CD4-positive, alpha-beta memory T cell (primary cell): ENCODE measurements at places on chromosomes 6 and 20. TPM values are rescaled to one million over a fixed set of nuclear protein-coding genes. Genes with fewer than 3 reads are reported as not detected.

GRCh38 chr6:17130786-17131185, 28.9 kb downstream of the STMND1 start:
- no peaks in the 10 kb centered on the region for H3K27me3 ChIP-seq
- H3K36me3 ChIP-seq: no peaks in the 10 kb centered on the region
- H3K4me3 ChIP-seq: no peak overlapping the region
- no peaks in the 10 kb centered on the region for H3K4me1 ChIP-seq
- no peak for DNase-seq
- H3K27ac ChIP-seq: no peak overlapping the region

GRCh38 chr20:8395956-8396355, 263.9 kb downstream of the PLCB1 start:
- no peak for DNase-seq
- H3K36me3 ChIP-seq: no peaks in the 10 kb centered on the region
- no peaks in the 10 kb centered on the region for H3K27me3 ChIP-seq
- peaks cover 4% of the 10 kb centered on the region for H3K4me1 ChIP-seq
- H3K27ac ChIP-seq: no peak overlapping the region
- no peak overlapping the region for H3K4me3 ChIP-seq

The ULBP2 gene
- not detected for total RNA-seq

- no peak overlapping the region for H3K27ac ChIP-seq
- no peak overlapping the region for H3K4me3 ChIP-seq
- no peaks in the 10 kb centered on the region for H3K27me3 ChIP-seq
- no peaks in the 10 kb centered on the region for H3K36me3 ChIP-seq
Observed at GRCh38 chr6:108795122-108795521, 53.1 kb upstream of the ARMC2 start.

DNA sequence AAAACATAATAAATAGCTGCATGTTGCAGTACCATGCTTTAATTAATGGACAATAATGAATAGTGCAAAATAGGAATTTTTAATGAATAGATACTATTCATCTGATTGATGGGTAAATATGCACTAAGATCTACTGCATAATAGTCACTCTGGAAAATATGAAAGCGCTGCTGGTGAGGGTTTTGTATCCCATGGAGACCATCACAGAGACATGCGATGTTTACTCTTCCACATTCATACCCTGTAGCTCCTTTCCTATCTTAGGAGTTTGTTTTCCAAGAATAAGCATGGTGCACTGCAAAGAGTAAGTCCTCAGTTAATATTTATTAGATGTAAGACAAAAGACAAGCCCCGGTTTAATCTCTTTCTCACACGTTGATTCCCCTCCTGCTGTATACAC, 81.4 kb downstream of the NRSN1 start:
- H3K36me3 ChIP-seq: no peaks in the 10 kb centered on the region
- H3K27ac ChIP-seq: no peak overlapping the region
- DNase-seq: no peak
- no peaks in the 10 kb centered on the region for H3K27me3 ChIP-seq
- H3K4me3 ChIP-seq: no peak overlapping the region

GRCh38 chr6:130018744-130019325, 454 bp downstream of the L3MBTL3 start:
- H3K27me3 ChIP-seq: no peaks in the 10 kb centered on the region
- peak overlapping the region; percentile 74 for H3K27ac ChIP-seq
- H3K4me3 ChIP-seq: peak overlapping the region; percentile 93
